ENCODE measurements at places on chromosomes 11 and 22.
A peak's percentile ranks its signal among the peaks of the same experiment; 100 is the strongest.

DNA sequence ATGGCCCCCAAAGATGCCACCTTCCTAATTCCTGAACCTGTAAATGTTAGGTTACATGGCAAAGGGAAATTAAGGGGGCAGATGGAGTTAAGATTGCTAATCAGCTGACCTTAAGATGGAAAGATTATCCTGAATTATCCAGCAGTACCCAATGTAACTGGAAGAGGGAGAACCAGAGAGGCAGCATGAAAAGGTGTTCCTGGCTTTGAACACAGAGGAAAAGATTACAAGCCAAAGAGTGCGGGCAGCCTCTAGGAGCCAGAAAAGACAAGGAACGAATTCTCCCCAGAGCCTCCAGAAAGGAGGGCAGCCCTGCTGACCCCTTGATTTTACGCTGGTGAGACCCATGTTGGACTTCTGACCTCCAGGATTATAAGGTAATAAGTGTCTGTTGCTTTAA is 15.1 kb upstream of the THRSP start:
- no peak for DNase-seq

DNA sequence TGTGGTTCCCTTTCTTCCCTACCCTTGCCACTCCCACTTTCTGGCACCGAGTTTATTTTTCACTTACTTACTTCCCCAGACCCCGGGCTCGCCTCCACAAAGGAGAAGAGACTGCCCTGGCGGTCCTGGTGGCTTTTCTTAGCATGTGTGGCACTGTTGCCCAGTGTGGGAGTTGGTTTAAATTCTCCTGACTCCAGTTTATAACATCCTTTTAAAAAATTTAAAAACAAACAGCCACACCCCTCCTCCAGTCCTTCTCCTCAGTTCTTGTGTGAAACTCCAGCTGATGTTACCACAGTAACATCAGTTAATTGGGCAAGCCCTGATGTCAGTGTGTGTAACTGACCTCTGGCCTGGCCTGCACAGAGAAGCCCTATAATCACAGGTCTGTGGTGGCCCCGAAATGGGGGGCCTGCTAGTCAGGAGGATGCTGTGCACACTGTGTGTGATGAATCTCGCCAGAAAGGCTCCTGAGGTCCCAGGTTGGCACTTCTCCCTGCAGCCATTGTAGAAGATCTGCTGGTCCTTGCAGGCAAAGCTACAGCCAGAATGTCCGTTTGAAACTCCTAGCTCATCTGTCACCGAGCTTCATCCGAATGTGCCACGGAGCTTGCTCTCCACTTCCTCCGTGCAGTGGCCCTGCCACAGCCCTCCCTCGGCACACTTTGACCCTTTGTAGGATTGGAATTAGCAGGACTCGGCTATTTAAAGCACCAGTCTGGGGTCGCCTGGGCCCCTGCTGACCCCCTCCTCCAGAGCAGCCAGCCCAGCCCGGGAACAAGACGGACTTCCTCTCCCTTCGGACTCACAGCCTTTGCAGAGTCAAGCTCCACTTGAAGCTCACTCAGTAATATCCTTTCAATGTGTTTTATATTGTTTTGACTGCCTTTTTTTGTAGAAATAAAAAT is 7.6 kb downstream of the YDJC start:
- DNase-seq: no peak

DNA sequence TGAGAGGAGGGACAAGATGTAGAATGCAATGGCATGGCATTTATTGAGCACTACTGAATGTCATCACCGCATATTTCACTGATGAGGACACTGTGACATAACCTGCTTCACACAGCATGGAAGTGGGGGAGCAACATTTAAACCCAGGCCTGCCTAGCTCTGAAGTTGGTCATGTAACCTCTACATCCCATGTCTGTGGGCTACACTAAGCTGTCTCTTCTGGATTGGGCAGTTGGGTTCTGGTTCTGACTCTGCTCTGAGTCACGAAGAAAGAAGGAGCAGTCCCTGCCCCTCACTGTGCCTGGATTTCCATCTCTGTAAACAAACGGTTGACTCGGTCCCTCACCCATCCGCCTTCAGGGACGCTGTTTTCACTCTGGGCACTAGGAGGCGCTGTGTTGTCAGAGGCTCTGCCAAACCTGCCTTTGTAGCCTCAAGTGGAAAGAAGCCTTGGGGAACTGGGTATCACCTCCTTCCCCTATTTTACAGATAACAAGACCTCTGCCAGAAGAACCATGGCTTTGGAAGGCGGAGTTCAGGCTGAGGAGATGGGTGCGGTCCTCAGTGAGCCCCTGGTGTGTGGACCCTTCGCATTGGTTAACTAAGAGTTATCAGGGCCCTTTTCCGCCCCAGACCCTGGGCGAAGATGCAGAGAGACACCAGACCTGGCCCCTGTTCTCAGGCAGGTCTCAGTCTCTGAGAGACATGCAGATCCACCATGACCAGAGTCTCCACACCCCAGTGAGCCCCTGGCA is 12.7 kb upstream of the ARHGEF17 start:
- peak; percentile 83 for DNase-seq

GRCh38 chr11:22180131-22180530 is 12.8 kb upstream of the ANO5 start:
- no peak for DNase-seq

DNA sequence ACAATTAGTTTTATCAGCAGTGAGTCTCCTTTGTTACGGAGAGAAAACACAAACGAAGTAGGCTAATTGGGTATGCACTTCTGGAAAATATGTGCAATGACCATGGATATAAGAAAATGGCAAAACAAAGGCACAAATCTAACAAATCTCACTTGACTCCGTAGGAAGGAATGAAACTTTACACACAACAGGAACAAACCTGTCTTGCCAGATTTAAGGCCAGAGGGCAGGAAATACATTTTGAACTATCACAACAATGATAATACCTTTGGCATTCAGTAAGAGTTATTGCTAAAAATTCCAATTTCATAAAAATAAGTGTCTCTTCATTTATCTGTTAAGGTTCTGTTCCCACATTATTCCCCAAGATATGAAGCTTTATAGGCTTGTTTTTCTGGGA is 36.6 kb downstream of the SLC25A17 start:
- DNase-seq: no peak

DNA sequence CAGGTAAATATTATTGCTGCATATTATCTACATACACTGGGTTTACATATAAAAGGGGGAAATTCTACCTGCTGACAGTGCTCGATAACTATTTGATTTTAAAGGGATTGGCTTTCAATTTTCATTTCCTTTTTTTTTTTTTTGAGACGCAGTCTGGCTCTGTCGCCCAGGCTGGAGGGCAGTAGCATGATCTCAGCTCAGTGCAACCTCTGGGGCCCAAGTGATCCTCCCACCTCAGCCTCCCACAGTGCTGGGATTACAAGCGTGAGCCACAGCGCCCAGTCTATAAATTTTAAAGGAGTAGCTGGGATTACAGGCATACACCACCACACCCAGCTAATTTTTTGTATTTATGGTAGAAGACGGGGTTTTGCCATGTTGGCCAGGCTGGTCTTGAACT is 3.2 kb upstream of the PCF11 start:
- DNase-seq: no peak

DNA sequence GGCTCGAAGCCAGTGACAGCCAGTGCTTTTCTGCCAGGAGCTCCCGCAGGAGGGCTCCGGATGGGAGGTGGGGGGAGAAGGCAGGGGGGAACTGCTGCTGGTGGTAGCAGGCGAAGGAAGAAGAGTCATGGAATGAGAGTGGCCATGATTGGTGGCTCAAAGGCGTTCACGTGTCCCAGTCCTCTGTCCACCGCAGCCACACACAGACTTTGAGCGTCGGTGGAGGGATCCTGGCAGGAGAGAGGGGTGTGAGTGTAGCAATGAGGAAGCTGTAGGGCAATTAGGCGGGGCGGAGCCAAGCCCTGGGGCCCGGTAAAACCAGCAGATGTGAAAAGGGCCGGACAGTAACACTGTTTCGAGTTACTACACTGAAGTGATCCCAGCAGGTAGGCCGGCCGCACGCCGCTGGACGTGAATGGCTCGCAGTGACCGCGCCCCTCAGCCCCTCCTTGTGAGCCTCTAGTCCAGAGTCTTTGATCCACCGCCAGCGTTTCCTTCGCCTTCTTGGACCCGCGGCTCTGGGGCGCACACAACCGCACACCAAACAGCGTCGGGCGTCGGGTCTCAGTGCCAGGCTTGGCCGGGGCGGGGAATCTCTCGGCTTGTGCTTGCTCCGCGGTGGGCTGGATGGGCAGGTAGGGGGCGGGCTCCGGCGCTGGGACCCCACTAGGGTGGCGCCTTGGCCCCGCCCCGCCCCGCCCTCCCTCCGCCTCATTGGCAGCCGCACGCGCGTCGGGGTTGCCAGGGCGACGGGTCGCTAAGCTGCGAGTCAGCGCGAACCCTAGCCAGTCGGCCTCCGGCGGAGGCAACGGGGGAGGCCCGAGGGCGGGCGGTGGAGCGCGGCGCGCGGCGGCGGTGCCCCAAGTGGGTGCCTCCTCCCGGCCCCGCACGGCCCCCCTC is at the start of gene LRRC10B:
TSS of gene LRRC10B (plus strand) at position 788 of the 900 bp plus-strand sequence. CDS start 250 bp downstream, outside the sequence.
- peak; percentile 66 for DNase-seq

- no peak for DNase-seq
These were observed 20.8 kb downstream of the ANO1 start for GRCh38 chr11:70098936-70099335.

DNA sequence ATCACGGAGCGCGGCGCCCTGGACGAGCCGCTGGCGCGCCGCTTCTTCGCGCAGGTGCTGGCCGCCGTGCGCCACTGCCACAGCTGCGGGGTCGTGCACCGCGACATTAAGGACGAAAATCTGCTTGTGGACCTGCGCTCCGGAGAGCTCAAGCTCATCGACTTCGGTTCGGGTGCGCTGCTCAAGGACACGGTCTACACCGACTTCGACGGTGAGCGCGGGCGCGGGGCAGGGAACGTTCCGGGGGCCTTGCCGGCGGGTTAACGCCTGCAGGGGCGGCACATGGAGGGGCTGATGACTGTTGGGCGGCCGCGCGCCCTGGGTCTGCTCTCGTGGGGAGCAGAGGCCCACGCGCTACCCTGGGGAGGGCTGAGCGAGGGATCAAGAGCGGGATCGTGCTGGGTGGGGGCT is 1.0 kb downstream of the PIM3 start:
- DNase-seq: no peak

DNA sequence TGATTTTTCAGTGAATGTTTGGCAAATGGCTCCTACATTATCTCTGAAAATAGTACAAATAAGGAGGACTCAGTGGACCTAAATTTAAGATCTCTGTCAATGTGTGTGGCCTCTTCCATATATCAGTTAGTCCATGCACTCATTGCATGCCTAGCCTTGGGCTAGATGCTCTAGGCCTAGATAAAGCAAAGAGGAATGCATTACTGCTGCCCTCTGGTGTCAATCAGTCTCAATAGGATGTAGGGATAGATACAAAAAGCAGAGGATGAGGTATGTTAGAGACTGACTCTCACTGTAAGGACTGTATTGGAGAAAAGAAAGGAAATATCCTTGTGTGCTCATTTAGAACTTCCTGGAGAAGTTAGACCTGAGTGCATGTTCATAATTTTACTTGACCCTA is 42.0 kb downstream of the MS4A2 start:
- DNase-seq: no peak

Measured in right cardiac atrium (tissue), 5 donors.